Endothelial cell (in vitro differentiated cells): ENCODE measurements at places on chromosomes 12 and 14.

DNA sequence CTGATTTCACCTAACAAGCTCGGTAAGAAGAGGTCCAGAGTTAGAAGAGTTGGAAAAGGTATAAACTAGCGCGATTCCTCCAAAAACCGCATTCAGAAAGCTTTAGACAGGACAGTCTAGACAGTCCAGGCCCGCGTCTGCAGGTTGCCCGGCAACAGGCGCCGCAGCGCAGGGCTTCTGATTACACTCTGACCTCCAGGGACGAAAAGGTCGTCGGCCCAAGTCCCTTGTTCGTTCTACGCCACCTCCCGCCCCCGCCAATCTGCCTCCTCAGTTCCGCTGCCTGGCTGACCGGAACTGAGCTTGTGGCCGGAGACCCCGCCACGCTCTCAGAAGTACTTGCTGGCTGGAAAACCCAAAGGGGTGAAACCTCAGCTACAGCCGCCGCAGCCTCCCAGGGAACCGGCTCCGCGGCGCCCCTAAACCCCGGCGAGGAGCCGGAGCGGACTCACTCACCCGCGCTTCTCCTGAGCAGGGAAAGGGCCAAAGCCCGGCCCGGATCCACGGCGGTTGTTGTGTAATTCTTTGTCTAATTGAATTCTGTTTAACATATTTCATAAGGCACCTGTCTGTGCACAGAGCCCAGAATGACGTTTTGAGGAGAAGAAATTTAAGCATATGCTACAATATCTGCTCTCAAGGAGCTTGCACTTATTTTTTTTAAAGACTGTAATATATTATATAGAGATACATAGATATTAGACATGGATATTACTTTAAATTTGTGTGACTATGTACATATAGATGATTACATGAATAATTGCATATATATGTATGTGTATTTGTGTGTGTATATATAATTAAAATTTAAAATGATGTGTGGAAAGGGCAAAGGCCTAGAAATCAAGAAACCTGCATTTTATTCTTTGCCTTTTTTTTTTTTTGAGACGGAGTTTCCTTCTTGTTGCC, at the start of gene CAPS2:
TSS of gene CAPS2 (minus strand) at position 407 of the 909 bp plus-strand sequence. CDS start 3,826 bp downstream, outside the sequence.
- peak within 1 kb of the TSS; percentile 96 for H3K4me3 ChIP-seq
- DNase-seq = peak; percentile 85
- no peaks in the 10 kb centered on the region for H3K27me3 ChIP-seq

DNA sequence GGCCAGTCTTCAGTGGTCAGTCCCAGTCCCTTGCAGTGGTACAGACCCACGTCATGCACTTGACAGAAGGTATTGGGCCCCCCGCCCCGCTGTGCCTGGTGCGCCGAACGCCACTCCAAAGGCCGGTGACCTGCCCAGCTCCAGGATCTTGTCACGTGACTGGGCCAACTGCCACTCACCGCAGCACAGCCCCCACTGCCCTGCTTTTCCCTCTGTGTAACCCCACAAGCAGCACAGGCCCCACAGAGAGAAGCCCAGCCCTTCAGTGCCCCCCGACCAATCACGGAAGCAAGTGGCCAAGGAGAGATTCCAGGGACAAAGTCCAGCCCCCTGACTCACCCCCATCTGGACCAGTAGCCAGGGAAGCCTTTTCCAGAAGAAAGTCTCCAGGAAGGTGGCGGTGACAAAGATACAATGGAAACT, 498 bp downstream of the GPR132 start:
- H3K27me3 ChIP-seq = peaks cover 13% of the 10 kb centered on the region
- H3K4me1 ChIP-seq = peaks cover 17% of the 10 kb centered on the region
- H3K4me3 ChIP-seq = no peak overlapping the region
- no peak overlapping the region for H3K27ac ChIP-seq
- no peak for DNase-seq

GRCh38 chr14:55241673-55242072, 29.5 kb upstream of the FBXO34 start:
- peaks cover 5% of the 10 kb centered on the region for H3K27me3 ChIP-seq
- H3K4me1 ChIP-seq = peaks cover 5% of the 10 kb centered on the region
- no peak overlapping the region for H3K27ac ChIP-seq
- H3K4me3 ChIP-seq = no peak overlapping the region

DNA sequence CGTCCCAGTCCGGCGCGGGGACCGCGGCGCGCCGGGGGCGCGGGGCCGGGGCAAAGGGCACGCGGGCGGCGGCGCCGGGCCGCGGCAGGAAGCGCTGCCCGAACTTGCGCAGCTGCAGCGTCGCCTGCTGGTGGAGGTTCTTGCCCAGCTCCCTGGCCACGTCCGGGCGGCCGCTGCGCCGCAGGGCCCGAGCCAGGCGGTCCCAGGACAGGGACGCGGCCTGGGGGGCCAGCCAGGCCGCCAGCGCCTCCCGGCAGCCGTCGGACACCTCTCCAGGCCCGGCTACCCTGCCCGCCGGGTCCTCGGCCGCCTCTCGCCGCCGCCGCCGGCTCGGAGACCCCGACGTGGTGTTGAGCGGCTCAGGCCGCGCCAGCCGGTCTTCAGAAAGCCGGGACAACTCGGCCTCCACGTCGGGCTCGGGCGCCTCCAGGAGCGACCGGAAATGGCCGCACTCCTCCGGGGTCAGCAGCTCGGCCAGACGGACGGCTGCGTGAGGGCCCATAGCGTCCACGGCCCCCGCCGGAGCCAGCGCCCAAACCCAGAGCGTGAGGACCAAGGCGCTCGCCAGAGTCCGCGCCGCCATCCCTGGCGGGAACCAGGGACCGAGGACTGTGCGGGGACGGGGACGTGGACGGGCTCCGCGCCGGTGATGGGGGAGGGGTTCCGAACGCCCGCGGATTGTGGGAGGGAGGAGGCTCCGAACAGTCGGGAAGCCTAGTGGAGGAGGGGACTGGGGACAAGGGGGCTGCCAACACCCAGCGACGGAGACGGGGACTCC, 34.0 kb downstream of the FIGNL2 start:
- H3K4me1 ChIP-seq = peaks cover 23% of the 10 kb centered on the region
- DNase-seq = peak; percentile 87
- H3K27me3 ChIP-seq = peaks cover 30% of the 10 kb centered on the region
- peak overlapping the region; percentile 87 for H3K4me3 ChIP-seq
- peak overlapping the region; percentile 89 for H3K27ac ChIP-seq

DNA sequence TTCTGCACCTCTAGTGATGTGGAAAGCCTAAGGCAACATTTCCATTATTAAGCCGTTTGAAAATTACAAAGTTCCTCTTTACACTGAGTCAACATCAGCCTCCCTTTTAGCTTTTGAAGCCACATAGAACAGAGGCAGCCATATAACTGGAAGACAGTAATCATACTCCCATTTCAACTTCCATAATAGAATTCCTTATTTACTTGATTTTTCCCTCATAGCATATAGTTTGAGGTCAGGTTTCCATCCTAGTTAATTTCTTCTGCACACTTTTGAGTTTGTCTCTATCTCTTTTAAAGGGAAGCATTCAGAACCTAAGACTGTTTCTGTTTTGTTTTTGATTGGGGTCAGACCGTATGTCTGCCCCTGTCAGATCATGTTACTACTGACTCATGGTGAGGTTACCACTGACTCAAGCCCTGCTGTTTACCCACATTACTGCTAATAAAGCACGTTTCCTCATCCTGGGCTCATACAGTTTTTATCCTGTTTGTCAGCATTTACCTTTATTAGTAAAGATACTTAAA, 161.0 kb downstream of the SLC38A4 start:
- H3K36me3 ChIP-seq = no peaks in the 10 kb centered on the region
- DNase-seq = no peak
- H3K27ac ChIP-seq = no peak overlapping the region
- H3K4me1 ChIP-seq = peaks cover 14% of the 10 kb centered on the region
- no peak overlapping the region for H3K4me3 ChIP-seq
- H3K27me3 ChIP-seq = no peaks in the 10 kb centered on the region

DNA sequence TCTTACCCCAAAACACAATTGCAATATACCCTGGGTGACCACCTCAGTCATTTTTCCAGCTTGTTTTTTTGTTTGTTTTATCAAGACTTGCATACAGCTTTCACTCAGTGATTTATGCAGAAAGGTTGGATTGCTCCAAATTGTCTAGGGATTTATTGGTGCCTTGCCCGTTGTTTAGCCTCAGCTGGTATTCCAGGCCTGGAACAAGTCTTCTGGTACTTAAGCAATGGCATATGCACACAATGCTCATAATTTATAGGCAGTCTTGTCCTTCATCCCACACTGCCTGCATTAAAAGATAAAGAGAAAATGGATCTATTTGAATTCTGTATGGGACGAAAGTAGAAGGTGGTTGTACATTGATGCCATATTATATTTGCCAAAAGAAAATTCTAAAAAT, 392.5 kb downstream of the ADAMTS20 start:
- DNase-seq = no peak
- no peaks in the 10 kb centered on the region for H3K36me3 ChIP-seq
- no peaks in the 10 kb centered on the region for H3K4me1 ChIP-seq
- H3K27ac ChIP-seq = no peak overlapping the region
